ENCODE measurements at places on chromosomes 6 and 20.

DNA sequence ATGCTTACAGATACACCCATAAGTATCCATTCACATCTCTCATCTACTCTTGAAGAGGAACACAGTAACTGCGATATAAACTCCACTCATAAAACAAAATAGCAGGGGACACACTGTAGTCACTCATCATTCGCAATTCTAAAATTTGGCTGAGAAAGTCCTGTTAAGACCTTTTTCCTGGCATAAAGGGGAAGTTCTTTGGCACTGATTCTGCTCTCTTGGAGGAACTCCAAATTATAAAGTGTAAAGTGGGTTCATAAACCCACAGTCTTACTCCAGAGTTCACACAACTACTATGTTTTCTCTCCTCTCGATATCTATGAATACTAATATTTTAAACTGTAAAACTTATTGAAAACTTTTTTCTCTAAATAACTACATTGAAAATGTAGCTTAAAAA is 80.6 kb downstream of the ADGB start:
- no peak for DNase-seq

GRCh38 chr6:100210137-100211117 is 216.4 kb upstream of the MCHR2 start:
- DNase-seq: no peak

DNA sequence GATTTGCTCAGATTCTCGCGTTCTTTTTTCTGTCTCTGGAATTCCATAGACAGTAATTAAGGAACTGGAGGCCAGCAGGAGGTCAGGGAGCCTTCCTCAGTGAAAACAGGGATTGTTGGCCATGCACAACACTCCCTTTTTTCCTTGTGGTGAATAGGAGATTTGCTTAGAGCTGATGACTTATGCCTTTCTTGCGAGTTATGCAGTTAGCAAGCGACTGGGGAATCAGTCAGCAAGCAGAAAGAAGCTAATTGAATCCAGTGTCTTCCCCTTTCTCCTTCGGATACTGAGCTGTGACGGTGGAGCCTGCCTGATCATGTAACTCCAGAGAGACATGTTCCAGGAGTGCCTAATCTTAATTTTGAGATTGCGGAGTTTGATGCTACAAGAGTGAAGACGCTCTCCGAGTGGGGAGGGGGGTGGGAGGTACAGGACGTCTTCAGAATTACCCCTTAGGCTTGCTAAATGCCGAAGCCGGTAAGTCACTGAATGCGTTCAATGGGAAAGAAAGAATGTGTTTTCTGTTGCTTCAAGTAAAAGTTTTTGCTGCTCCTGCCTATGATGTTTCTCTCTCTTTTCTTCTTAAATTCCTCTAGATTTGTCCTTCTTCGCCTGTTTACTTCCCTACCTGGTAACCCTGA is 165.9 kb downstream of the SASH1 start:
- DNase-seq: no peak

GRCh38 chr6:28865401-28866204 is 58.2 kb downstream of the TRIM27 start:
- no peak for DNase-seq

DNA sequence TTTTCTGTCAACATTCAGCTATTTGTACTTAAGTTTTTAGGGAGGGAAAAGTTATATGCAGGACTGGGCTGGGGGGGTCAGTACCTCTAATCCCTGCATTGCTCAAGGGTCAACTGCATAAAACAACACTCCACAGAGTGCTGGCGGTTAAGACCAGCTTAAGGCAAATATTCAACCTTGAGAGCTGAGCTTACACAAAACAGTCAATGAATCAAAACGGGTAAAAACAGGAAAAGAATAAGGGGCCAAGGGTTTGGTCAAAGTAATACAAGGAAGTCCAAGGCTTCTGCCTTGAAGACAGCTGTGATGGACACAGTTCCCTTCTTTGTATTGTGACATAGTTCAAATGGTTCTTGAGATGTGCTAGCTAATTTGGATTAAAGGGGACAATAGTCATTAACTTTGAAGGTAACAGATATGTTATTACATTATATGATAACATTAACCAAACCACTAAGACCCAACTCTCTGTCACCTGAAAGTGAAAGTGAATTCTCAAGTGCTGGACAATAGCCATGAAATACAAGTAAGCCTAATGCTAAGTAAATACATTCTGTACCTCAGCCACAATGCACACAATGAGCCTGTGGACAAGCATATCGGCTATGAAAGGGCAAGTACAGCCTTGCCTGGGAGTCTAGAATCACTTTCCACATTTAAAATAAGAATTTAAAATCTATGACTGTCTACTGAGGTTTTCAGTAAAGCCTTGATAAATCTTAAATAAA is 106.8 kb downstream of the PDE10A start:
- no peak for DNase-seq

GRCh38 chr6:167653561-167653960 is 173.2 kb upstream of the AFDN start:
- no peak for DNase-seq

DNA sequence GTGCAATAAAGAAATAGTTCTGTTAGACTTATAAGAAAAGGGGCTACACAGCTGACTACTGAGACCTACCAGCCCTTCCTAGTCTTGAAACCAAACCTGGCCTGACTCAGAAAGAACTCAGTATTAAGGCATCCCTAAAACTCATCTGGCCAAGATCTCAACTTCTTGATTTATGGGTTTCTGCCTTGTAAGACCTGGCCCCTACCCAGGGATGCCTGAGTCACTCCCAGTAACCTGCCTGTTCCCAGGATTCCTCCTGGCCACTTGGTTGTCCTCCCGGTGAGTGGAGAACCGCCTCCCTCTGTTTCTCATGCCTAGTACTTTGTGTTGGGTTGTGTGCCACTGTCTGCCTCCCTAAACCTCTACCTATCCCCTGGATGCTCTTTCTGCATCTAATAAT is 189.4 kb upstream of the PREP start:
- DNase-seq: no peak

DNA sequence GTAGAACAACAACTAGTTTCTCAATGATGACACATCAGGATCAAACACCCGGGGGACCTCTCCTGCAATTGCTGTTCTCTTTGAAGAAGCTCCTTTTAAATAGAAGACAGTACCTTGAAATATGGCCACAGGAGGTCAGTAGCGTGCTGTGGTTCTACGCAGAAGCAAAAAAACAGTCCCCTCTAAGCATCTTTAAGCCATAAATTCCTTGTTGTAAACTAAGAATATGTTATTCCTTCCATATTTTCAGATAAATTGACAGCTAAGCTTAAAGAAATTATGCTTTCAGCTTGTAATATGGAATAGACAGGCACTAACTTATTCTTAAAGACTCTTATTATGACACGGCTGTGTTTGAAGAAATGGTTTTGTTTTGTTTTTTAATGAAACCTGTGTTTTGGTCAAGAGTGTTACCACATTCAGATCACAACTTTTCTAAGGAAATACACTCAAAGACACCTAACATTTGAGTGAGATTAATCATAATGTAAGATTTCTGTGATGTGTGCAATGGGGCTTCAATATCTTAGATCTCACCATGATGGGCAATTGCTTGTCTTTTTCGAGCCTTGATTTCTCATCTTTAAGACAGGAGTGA is 49.7 kb upstream of the IL20RA start:
- DNase-seq: peak; percentile 79

DNA sequence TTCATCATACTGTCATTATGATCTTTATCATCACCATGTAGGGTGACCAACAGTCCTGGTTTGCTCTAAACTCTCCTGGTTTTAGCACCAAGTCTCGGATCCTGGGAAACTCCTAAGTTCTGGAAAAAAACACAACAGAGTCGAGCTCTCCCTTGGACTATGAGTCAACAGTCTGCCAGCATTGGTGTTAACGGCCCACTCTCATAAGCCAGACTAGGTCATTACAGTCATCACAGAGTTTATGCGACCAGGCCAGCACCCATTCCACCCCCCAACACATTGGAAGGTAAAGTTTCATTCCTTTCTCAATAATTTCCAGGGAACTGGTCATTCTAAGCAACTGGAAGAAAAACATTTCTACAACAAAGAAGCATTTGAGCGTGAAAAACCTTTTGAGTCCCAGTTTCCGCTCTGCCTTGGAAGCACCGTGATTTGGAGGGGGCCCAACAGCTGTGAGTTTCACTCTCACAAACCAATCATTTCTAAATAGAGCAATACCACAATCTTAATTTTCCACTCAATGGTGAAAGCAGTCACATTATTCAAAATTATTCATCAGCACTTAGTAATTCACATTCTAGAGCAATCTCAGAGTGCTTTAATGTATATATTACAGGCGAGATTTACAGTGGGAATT is 445.0 kb downstream of the CDH26 start:
- DNase-seq: no peak

GRCh38 chr20:33093074-33093473 is 13.6 kb downstream of the BPIFB4 start:
- no peak for DNase-seq

DNA sequence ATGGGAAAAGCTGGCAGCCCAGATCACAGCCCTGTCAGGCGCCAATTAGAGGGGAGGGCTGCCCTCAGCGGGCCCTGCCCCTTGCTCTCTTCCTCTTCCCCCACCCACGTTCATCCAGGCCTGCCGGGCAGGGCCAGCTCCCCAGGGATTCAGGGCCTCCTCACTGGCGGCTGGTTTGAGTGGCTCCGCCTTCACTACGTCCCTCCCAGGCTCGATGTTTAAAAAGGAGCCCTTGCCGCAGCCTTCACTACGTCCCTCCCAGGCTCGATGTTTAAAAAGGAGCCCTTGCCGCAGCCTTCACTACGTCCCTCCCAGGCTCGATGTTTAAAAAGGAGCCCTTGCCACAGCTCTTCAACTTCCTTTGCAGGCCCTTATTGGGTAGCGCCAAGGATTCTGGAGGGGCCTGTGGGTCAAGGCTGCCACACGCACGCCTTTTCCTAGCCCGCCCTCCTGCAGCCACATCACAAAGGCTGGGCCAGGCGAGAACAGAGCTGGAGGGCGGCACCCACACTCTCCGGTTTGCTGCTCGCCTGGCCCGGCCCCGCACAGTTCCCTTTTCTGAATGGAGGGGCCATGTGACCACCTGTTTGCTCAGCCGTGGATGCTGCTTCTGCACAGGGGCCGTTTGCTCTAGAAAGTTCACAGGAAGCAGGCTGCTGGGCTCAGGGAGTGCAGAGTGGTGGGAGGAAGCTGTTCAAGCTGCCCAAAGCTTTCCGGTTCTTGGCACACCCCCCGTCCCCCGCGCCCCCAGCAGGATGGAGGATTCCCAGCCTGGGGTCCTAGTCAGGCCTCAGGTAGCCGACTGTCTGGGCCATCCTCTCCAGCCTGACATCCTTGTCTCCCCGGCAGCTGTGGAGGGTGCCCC is 1.6 kb downstream of the SLC17A9 start:
- DNase-seq: peak; percentile 95

- DNase-seq: no peak
These were observed 229.4 kb upstream of the RSPO3 start for GRCh38 chr6:126888727-126889725.

DNA sequence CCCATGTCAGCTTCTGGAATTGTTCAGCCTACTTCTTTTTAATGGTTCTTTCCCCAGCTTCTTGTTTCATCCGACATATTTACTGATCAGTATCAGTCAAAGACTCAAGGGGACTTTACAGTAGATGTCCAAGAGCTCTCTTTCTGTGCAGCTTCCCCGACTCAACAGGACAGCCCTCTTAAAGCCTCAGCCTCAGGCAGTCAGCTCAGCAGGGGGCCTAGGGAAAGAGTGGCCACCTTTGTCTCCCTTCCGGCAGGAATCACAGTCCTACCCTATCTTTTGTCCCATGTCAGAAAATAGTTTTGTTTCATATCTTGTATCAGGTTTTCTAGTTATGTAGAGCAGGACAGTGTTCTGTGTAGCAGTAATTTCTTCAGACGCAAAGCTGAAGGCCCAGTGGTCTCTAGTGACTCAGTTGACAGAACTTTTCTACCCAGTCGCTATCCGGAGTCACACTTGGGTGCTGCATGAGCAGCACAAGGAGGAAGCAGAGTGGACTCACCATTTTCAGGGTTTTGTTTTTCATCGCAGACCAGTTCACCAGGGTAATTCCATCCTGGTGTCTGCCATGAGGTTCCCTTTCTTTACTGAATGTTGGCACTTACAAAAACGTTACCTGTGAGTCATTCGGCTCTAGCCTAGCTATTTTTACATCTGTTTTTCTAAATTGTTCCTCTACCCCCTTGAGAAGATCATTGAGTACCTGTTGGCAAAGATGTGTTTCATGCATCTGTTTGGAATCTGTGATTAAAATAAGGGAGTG is 47.7 kb downstream of the SPATA2 start:
- DNase-seq: no peak

GRCh38 chr6:27532820-27533538 is 60.1 kb upstream of the ZNF184 start:
- DNase-seq: no peak

DNA sequence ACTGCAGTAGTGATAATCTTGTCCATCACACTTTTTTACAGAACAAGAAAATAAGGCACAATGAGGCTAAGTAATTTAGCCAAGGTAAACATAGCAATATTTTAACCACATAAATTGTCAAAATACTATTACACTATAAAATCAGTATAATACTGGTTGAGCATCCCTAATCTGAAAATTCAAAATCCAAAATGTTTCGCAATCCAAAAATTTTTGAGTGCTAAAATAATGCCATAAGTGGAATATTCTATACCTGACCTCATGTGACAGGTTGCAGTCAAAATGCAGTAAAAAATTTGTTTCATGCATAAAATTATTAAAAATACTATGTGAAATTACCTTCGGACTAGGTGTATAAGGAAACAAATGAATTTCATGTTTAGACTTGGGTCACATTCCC is 101.5 kb downstream of the PDSS2 start:
- no peak for DNase-seq

GRCh38 chr6:113120224-113120581 is 736.9 kb upstream of the MARCKS start:
- no peak for DNase-seq

DNA sequence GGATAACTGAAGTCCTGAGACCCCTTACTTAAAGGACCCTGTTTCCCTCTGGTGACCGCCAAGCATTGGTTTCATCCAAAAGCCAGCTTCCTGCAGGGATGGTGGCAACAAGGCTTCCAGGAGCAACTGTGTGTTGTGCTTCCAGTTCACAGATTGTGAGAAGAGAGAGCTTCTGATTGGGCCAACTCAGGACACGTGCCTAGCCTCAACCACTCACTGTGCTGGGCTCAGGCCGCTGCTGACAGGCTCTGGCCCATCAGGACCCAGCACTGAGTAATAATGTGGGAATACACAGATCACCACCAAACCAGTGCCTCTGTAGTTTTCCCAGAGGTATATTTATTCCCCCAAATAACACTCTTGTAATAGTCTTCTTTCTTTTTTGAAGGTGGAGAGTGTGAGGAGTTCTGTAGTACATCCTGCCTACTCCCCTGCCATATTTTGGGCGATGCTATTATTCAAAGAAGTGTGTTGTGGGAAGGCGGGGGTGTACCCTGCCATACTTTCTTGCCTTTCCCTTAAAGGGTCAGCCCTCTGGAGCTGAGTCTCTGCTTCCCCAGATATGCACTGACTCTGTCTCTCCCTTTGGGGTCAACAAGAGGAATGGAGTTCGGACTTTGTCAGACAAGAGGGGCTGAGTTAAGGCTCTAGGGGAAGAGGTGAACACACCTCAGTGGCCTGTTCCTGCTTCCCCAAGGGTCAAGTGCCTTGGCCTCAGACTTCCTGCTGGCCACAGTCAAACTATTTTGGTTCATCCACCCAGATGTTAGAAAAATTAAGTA is 23.2 kb downstream of the PPP1R16B start:
- DNase-seq: no peak
